Esophagus squamous epithelium (tissue), 5 donors: ENCODE measurements at places on chromosomes 1 and 21.

DNA sequence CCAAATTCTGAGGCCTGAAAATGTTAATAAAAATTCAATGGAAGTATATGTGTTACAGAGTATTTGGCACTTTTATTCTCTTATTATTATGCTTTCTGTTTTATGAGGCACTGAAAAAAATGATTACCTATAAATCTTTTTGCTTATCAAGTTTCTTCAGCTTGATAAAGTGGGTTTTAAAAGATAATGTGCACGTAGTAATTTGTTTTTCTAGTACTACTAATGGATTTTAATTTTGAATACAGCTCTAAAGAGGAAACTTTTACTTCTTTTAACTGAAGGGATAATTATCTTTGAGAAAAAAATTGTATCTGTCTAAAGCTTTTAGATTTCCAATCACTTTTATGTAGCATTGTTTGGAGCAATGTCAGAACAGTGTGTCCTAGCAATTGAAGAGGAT lies 211.4 kb upstream of the L1TD1 start:
- DNase-seq = no peak

- DNase-seq = no peak
Observed at GRCh38 chr1:55506740-55507577, 291.8 kb upstream of the USP24 start.

GRCh38 chr21:46562472-46562871 lies 42.4 kb downstream of the S100B start:
- no peak for DNase-seq

DNA sequence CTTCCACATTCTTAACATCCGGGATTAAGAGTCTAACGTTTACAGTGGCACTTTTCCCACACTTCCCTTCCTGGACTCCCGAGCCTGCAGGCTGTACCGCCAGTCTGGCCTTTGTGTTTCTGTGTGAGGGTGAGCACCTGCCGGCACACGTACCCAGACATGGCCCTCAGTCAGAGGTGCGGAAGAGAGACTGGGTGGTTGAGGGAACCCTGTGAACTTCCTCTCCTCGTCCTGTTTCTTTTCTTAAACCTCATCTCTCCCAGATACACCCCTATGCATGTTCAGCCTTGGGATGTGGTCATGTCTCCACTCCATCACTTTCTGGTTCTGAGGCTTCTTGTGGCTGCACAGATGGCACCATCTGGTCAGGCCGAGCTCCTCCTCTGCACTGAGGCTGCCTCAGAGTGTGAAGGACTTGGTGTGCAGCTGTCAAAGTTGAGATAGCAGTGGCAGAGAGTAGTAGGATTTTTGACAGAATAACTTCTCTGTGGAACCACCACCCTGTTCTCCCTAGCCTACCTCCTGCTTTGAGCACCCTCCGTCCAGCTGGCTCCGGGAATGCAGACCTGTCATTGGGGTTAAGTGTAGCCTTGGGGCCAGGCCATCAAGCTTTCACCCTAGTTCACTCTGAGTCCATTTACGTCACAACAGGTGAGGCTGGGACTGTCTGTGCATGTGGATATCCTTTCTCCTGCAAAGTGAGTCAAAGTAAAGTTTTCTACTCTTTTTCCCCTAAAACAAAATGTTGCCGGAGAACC lies 31.4 kb downstream of the VASH2 start:
- DNase-seq = no peak

DNA sequence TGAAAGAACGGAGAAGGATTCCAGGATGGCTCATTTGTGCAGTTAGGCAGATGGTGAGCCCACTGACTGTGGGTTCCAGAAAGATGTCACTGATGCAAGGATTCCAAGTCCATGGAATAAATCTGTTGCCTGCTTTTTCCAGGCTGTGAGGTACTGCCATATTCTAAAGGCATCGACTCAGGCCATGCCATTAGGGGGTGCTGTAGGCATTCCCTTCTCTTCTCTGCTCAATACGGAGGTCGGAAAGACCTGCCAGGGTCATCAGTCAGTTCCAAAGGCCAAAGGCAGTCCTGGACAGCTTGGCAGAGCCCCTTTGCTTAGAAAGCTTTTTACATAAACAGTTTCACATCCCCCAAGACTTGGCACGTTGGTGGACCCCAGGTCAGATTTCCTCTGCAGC lies 31.7 kb upstream of the TMEM125 start:
- no peak for DNase-seq

- DNase-seq = no peak
Observed at GRCh38 chr1:205962821-205963221, 19.6 kb upstream of the SLC26A9 start.

- DNase-seq = no peak
Observed at GRCh38 chr1:170076199-170076598, 1.7 kb upstream of the KIFAP3 start.

- no peak for DNase-seq
Observed at GRCh38 chr1:47894410-47895278, 102.5 kb downstream of the TRABD2B start.

DNA sequence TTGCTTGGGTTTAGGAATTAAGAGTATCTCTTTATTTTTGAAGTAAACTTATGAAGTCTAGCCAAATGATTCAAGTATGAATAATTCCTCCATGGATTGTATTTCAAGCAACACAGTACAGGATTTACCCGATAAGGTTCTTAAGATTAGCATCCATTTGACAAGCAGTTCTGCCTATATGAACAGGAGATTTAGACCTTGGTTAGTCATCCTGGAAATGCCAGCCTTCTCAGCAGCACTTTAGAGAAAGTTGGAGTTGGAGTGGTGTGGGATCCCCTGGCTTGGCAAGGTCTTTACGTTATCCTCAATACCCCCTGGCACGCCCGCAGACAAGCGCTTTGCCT lies 1.6 kb downstream of the BCAR3 start:
- DNase-seq = no peak

DNA sequence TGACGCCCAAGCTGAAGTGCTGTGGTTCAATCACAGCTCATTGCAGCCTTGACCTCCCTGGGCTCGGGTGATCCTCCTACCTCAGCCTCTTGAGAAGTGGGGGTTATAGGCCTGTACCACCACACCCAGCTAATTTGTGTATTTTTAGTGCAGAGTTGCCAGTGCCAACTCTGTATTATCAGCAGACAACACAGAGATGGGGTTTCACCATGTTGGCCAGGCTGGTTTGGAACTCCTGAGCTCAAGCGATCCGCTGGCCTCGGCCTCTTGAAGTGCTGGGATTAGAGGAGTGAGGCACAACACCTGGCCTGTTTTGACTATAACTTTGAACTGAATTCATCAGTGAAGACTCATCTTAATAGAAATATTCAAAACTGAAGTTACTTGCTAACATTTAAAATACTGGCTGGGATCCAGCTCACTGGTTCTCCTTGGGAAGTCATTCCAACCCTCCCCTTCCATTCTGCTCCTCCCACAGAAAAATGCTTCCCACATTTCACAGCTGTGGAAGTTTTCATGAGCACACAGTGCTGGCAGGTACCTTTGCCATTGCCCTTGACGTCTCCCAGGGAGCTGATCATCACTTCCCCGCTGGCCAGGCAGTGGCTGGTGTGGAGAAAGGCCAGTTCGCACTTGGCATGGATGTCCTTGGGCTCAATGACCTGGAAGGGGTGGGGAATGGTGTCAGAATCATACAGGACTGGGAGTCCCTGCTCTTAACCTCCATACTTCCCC lies 4.7 kb downstream of the SELENBP1 start:
- no peak for DNase-seq

DNA sequence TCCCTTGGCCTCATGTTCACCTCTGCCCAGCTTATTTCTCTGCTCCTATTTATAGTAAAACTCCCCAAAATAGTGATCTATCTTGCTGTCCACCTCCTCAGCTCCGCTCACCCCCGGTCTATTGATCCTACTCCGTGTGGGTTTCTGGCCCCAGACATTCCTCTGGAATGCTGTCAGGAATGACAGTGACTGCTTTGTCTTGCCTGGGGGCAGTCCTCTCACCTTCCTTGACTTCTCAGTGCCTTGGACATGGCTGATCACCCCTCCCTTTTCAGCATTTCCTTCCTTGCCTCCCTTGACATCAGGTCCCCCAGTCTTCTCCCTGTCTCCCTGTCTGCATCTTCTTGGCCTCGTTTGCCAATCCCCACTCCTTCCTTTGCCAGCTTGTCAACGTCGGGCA lies 108.1 kb upstream of the BACE2 start:
- DNase-seq = no peak

GRCh38 chr1:23977854-23978191 lies 2.3 kb downstream of the SRSF10 start:
- no peak for DNase-seq

DNA sequence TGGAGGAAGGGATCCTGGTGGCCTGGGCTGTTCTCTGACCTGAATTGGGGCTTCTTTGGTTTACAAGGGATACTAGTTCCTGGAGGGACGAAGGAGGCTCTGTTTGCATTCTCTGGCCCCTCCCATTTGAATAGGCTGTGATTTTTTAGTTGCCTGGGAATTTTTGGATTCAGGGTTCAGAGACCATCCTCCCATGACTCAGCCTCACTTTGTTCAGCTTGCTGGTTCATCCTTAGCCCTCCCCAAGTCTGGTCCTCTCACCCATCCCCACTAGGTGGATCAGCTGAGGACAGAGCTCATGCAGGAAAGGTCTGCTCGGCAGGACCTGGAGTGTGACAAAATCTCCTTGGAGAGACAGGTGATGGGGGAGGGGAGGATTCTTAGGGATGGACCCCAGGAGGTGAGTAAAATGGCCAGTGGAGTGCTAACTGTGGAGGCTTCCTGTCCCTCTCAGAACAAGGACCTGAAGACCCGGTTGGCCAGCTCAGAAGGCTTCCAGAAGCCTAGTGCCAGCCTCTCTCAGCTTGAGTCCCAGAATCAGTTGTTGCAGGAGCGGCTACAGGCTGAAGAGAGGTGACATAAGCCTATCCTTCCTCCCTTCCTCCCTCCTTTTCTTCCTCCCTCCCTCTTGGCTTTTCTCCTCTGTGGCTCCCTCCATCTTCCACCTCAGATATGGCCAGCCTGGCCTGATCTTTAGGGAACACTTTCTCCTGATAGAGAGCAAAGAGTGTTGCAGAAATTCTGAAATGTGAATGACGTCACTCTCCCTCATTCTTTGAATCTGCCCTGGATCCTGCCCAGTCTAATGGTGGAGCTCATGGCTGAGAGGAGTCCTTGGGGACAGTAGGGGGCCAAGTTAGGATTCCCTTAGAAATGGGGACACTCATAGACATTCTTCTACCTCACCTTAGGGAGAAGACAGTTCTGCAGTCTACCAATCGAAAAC lies 4.5 kb upstream of the TUFT1 start:
- no peak for DNase-seq

- DNase-seq = no peak
Observed at GRCh38 chr1:100322436-100323211, 29.7 kb upstream of the CDC14A start.

GRCh38 chr21:28283641-28284490 lies 708.8 kb downstream of the LTN1 start:
- DNase-seq = no peak

DNA sequence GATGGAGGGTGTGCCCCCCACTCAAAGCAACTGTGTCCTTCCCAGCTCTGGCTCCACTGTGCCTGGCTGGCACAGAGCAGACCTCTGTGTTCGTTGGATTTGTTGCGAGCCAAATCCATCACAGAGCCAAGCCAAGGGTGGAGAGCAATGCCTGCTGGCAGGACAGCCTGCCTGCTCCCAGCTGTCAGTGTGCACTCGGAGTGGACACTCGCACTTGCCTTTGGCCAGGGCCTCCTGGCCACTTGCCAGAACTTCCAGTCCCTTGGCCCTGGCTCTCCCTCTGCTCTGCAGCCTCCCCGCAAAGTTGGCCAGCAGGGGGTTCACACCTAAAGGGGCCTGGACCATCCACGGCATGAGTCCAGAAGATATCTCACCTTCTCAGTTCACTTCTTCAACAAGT lies 16.4 kb downstream of the HEYL start:
- DNase-seq = no peak

- DNase-seq = no peak
Observed at GRCh38 chr1:33655496-33655895, 183.1 kb downstream of the ZSCAN20 start.

DNA sequence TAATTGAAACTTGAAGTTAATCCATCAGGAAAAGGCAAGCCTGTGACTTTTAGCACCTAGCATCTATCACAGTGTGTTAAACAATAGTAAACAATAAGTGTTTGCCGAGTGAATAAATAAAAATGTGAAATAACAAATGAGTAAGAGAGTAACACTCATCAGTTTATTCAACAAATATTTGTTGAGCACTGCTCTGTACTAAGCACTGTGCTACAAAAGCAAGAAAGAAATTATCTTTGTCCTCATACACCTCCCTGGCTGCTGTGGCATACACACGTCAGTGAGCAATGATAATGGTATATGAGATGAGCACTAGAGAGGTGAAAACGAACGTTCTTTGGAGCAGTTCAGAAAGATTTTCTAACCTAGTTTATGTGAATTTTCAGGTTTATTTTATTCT lies 295.0 kb upstream of the LRRC7 start:
- no peak for DNase-seq

DNA sequence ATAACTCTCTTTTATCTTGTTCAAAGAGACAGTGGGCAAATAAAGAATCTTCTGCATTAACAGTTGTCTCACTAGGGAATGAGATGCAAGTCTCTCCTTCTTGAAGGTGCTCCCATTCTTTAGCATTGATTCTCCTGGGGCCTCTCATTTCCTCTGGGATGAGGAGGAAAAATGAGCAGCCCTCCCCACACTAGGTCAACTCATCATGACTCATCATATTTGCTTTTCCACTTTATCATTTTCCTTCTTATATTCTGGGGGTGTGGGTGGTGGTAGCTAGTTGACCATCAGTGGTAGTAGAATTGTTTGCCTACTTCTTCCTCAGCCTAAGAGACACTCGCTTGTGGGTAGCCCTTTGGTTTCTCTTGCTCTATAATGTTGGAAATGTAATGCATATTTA lies 182.0 kb upstream of the C1orf87 start:
- no peak for DNase-seq

- DNase-seq = no peak
Observed at GRCh38 chr1:171218661-171219060, 29.6 kb upstream of the FMO1 start.

DNA sequence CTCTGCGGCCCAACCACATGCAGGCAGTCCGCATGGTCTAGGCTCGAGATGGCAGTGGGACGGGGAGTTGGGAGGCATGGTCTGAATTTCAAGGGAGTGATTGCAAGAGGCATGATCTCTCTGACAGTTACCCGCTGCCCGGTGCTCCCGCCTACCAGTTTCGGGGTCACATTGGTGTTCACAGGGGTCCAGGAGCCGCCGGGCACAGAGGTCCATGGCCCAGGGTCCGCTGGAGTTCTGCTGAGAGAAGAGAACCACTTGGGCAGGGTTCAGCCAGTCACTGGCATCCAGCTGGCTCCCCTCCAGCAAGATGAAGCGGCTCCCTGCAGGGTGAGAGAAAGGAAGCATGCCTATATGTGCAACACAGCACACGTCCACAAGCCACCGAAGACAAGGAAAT lies 141.3 kb downstream of the ASTN1 start:
- DNase-seq = no peak

GRCh38 chr1:154792899-154793298 lies 77.2 kb downstream of the KCNN3 start:
- DNase-seq = no peak

DNA sequence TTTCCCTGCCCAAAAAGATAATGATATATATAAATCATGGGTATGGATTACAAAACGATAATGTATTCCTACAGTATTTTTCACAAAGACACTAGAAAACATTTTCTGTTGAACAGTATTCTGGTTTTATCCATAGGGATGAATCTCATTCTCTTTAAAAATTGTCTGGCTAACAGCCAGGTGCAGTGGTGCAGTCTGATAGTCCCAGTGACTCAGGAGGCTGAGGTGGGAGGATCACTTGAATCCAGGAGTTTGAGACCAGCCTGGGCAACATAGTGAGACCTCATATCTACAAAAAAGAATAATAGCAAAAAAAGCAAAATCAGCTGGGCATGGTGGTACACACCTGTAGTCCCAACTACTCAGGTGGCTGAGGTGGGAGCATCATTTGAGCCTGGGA lies 23.3 kb downstream of the PIP5K1A start:
- no peak for DNase-seq
